Lung (tissue), 17 donors: ENCODE measurements at places on chromosomes 6 and 20.

GRCh38 chr20:19692685-19693119 lies 65.4 kb upstream of the RIN2 start:
- peak; percentile 63 for DNase-seq

DNA sequence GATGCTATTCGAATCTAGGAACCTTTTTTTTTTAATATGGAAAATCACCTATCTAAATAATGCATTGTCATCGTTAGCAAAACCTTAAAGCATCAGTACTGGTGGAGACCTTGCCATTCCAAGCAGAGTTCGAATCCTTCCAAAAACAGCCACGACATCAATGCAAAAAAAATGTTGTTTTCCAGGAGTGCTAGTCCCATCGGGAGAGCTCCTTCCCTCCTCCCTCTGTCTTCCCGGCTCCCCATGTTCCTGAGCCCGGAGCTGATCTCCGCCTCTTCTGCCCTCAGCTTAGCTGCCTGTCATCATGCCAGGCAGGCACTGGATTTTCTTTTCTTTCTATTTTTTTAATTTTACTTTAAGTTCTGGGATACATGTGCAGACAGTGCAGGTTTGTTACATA lies 153.6 kb upstream of the QKI start:
- DNase-seq, result no peak

DNA sequence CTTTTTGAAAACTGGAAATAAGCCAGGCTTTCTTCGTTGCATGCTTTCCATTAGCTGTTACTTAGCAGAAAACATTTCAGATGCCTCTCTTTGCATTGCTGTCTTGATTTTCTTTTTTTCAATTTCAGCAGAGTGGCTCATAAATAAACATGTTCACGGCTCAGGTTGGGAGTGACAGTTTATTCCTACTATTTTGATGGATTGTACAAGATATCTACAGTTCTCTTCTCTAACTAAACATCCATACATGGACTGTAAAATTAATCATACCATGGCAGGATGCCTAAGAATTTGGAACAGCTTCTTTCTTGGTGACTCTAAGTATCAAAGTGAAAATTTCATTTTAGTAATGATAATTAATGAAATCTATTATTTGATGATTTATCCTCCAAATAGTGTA lies 130.5 kb upstream of the EPHA7 start:
- no peak for DNase-seq

GRCh38 chr20:34300809-34301586 lies 2.2 kb downstream of the AHCY start:
- DNase-seq, result no peak
